GM12892 (cell line): ENCODE measurements at places on chromosomes 1 and 21.

DNA sequence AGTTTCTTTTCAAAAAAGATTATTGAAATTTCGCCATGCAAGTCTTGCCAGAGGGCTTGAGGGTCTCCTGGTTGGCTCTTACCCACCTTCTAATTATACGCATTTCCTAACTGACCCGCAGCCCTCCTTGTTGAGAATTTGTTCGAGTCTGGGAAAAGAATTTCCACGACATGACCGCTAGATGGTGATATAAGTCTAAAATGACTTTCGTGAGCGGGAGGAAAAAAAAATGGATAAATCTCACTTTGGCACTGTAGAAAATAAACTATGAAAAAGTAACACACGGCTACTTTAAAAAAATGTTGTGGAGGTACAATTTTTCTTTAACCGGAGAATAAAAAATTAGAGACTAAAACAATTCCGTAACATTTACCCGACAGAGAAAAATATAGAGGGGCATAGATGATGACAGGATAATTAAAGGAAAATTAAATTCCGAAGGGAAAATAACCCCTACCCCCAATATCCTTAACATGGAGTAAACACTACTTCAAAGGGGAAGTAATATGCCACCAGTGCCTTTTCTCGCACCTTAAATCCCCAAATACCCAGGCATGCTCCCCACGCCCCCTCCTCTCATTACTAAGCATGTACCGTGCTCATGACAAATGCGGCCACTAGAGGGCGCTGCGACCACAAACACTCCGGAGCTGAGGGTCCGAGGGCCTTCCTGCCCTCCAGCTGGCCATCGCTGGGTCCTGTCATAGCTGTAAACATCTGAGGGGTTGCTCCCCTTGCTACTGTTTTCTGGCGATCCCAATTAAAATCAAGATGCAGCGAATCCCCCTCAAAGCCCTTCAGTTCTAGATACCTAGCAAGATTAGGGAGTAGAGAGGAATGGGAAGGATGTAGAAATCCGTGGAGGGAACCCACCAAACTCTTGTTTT lies 266.9 kb downstream of the ASTN1 start:
- DNase-seq, result peak; percentile 27

DNA sequence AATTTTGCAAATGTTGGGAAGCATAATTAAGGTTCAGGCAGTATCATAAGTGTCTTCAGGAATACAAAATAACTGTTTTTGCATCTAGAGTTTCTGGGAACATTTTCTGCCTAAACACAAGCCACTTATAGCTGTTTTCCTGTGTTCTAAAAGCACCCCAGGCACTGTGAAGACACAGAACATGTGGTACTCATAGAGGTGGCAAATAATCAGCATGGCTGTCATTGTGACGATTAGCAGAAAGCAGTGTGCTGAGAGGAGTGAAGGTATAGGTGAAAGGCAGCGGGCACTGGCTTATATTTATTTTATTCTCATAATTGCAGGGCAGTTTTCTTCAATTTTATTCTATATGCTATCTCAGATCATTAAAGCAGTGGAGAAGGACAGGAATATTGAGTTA lies 119.6 kb downstream of the LRRC53 start:
- no peak for DNase-seq

GRCh38 chr21:35933466-35933865 lies 126.9 kb downstream of the SETD4 start:
- DNase-seq, result no peak

DNA sequence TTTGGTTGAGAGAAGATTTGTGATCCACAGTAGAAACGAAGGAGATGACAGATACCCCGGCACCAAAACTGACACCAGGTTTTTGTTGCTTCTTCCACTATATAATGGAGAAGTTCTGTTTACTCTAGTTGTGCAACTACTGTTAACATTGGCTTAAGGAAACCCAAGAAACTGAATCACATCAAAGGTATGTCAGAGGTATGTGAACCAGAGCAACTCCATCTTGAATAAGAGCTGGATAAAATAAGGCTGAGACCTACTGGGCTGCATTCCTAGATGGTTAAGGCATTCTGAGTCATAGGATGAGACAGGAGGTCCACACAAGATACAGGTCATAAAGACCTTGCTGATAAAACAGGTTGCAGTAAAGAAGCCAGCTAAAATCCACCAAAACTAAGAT lies 173.7 kb upstream of the CAMK1G start:
- DNase-seq, result no peak

DNA sequence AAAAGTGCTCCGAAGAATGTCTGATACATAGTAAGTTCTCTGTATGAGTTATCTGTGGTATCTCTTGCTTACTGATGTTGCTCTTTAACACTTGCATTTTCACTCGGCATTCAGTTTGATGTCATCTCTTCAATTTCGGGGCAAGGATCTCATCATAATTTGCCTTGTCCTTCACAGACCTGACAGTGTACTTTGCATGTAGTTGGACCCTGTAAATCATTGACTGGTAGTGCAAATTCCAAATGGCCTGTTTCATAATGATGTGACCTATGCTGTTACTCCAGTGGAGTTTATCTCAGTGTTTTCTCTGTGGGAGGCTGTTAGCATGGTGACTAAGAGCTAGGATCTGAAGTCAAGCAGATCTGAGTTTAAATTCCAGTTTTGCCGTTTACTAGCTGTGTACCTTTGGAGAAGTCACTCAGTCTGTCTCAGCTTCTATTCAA lies 34.2 kb upstream of the ABCD3 start:
- no peak for DNase-seq

DNA sequence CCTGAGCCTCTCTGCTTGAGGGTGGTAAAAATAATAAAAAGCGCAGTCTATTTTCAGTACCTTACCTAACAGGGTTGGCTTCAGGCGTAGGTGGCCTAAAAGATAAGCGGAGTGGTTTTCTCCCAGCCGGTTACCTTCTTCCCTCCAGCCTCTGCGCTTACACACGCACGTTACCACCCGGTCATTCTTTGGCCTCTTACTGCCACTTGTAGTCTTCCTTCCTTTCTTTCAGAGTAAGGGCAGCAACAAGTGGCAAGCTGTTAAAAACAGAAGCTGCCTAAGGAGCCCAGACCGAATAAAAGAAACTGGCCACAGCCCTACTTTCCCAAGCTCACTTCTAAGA lies 35.4 kb downstream of the CLCA1 start:
- no peak for DNase-seq

DNA sequence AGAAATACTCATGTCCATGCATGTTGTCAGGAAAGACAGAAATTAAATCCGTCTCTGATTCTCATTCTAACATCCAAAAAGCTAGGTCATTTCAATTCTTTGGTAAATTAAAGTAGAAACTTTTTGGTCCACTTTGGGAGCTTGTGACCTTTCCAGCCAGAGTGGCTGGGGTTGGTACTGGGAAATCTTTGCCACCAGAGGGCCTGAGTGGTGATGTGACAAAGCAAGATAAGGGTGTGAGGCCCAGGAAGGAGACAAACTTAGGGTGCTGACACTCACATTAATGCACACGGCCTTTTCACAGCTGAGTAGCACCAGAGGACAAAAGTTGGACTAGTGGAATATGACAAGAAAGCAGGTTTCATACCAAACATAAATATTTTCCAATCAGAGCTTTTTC lies 144.3 kb downstream of the DNM3 start:
- DNase-seq, result no peak

DNA sequence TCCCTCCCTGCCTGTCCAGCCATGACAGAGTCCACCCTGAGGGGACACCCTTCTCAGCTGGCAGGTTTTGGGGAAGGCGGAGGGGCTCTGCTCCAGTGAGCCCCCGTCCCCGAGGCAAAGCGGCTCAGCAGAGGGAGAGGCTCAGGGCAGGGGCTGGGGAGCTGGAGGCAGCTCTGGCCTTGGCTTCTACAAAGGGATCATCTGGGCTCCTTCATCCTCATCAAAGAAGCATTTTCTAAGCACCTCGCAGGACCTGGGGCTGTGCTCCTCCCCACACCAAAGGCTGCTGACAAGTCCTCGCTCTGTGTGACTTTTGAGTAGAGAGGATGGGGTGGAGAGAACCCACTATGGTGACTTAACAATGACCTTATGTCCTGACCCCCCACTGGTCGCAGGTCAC lies 21.0 kb upstream of the CLSTN1 start:
- no peak for DNase-seq

DNA sequence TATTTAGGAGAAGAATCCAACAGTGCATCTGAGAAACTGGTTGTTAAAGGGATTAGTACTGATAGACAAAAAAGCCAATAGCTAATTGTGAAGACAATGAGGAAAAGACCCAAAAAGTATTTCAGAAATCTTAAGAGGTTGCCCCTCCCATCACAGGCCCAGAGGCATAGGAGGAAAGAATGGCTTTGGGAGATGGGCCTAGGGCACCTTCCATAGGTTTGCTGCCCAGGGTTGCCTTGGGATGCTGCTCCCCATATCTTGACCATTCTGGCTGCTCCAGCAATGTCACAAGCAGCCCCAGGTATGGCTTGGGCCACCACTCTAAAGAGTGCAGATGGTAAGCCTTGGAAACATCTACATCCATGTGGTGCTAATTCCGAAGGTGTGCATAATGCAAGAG lies 68.7 kb upstream of the CD5L start:
- DNase-seq, result no peak

DNA sequence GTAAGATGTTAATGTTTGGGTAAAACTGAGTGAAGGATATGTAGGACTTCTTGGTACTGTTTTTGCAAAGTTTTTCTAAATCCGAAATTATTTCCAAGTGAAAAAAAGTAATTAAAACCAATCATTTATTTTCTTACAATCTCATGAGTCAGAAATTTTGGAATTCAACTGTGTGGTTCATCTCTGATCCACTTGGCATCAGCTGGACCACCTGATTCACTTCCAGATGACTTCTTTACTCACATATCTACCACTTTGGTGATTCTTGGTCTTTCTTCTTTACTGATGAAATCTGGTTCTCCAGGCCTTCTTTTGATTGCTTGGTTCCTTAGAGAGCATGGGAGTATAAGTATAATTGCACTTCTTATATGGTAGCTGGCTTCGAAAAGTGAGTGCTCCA lies 254.9 kb upstream of the CACYBP start:
- DNase-seq, result no peak

GRCh38 chr1:157156058-157156541 lies 17.9 kb upstream of the ETV3 start:
- DNase-seq, result peak; percentile 47

DNA sequence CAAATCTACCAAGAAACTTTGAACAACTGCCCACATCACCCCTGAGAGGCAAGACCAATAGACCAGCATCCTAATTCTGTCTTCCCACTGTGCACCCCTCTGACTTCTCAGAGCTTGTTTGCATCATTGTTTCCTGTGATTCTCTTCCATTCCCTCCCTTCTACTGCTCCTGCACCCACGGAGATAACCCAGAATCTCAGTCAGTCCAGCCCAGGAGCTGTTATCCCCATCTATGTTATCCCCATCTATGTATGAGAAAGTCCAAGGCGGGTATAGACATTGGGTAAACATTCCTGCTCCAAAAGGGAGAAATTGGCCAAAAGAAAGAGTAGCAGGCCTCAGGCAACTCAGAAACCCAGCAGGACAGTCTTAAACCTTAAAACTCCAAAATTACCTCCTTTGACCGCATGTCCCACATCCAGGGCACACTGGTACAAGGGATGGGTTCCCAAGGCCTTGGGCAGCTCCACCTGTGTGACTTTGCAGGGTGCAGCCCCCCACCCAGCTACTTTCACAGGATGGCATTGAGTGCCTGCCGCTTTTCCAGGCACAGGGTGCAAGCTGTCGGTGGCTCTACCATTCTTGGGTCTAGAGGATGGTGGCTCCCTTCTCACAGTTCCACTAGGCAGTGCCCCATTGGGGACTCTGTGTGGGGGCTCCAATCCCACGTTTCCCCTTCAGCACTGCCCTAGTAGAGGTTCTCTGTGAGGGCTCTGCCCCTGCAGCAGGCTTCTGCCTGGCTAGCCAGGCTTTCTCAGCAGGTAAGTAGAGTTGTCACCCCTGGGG lies 414.8 kb downstream of the NPHP4 start:
- DNase-seq, result no peak

- DNase-seq, result no peak
Measured at GRCh38 chr1:41341772-41342562, 19.3 kb upstream of the FOXO6 start.

DNA sequence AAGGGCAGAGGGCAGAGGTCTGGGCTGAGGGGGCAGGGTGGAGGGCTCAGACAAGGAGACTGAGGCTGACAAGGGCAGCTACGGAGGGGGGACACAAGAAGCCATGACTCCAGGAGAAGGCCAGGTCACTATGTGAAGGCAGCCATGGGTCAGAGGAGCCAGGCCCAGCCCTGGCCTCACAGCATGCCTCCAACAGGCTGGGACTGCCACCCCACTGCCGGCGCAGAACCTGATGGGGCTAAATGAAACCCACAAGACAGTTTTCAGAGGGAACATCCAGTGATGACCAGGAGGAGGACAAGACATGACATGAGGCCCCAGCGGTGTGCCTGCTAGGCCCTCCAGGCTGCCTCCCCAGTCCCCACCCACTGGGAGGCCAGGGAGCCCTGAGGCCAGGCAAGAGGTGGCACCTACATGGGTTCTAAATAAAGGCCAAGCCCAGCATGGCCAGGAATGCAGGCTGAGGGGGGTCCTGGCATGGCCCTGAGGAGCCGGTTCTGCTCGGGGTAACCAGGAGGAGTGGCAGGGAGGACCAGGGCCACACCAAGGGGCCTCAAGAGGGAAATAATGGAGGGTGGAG lies 27.3 kb upstream of the LSS start:
- DNase-seq, result no peak
